ENCODE measurements at places on chromosomes 13 and 19. TPM values are rescaled to one million over a fixed set of nuclear protein-coding genes. Genes with fewer than 3 reads are reported as not detected.

- DNase-seq, result no peak
Observed at GRCh38 chr13:109781384-109782065, 4.9 kb downstream of the IRS2 start.

GRCh38 chr13:110471833-110472162 lies 89.7 kb downstream of the RAB20 start:
- DNase-seq, result peak; percentile 39

DNA sequence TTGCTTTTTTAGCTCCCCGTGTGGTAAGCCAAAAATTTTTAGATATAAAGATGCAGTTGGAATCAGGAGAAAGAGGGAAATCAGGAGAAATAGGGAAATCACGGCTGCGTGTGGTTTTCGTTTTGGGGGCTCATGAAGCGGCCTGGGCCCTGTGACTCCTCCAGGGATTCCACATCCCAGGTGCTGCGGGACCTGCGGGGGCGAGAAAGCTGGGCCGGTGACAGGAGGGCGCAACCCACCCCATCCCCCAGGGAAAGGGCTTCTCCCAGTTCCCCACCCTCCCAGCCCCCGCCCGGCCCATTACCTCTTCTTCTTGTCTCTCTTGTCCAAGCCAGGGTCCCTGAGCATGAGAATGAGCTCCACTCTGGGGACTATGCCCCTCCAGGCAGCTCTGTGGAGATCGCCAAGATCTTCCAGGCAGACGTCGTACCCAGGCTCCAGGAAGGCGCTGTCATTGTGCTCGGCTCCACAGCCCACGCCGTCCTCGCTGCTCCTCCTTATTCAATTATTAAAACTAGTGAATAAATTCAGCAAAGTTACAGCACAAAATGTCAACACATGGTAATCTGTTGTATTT lies 111.0 kb downstream of the MRPL57 start:
- no peak for DNase-seq

The MIDN gene
- 119 TPM for total RNA-seq

GRCh38 chr19:48398375-48399235 lies 5.1 kb downstream of the GRIN2D start:
- peak; percentile 64 for DNase-seq

DNA sequence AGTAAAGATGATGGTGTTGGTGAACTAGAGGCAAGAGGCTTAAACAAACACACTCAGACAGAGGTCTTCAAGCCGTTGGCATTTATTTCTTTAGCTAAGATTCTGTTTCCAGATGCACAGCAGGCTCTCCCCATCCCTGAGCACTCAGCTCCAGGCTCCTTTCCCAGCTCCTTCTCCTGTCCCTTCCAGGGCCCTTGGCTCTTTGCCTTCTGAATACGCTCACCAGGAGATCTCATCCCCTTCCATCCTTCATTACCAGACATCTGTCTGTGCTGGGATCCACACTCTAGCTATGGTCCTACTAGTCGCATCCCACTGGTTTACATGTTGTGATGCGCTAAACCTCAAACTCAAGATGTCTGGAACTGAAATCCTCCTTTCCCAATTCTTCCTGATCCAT lies 25.3 kb upstream of the DOCK9 start:
- DNase-seq, result no peak

The WDR87 gene
- total RNA-seq, result not detected

DNA sequence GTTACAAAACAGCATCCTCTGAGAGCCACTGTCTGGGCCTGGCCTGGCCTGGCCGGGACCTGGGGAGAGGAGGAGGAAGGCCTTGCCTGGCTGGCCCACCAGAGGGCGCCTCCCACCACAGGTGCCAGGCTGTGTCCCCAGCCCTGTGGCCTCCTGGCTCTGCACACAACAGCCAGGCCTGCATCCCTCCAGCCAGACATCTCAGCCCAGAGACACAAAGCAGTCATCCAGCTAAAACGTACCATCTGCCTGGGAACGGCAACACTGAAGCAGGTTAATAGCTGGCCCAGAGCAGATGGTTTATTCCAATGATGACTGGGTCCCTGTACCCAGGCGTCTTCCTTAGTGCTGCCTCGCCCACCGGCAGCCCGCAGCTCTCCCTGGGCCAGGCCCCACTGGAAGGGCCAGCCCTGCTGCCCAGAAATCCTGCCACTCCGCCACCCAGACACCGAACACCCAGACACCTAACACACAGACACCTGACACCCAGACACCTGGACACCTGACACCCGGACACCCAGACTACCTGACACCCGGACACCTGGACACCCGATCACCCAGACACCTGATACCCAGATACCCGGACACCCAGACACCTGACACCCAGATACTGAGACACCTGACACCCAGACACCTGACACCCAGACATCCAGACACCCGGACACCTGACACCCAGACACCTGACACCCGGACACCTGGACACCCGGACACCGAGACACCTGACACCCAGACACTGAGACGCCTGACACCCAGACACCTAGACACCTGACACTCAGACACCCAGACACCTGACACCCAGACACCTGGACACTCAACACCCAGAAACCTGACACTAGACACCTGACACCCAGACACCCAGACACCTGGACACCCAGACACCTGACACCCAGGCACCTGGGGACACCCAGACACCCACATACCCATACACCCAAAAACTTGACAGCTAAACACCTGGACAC lies 20.1 kb downstream of the C19orf12 start:
- peak; percentile 31 for DNase-seq

DNA sequence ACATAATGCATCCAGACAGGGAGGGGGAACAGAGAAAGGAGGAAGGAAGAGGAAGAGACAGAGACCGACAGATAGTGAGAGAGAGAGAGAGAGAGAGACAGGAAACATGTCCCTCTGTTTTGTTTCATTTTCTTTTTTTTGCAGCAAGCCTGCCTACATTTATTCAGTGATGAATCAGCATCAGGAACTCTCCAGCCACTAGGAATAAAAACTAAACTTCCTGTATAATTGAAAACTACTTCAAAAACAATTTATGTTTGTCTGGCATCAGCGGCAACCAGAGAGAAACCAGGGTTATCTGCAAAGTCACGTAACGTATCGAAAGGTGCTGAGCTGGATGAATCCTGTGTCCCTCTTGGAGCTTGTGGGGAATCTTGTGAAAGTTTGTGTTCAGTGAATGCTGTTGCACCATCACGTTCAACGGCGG lies 148.6 kb upstream of the SOX21 start:
- DNase-seq, result peak; percentile 14

- peak; percentile 41 for DNase-seq
Observed at GRCh38 chr13:21012211-21012610, 49.2 kb downstream of the LATS2 start.

DNA sequence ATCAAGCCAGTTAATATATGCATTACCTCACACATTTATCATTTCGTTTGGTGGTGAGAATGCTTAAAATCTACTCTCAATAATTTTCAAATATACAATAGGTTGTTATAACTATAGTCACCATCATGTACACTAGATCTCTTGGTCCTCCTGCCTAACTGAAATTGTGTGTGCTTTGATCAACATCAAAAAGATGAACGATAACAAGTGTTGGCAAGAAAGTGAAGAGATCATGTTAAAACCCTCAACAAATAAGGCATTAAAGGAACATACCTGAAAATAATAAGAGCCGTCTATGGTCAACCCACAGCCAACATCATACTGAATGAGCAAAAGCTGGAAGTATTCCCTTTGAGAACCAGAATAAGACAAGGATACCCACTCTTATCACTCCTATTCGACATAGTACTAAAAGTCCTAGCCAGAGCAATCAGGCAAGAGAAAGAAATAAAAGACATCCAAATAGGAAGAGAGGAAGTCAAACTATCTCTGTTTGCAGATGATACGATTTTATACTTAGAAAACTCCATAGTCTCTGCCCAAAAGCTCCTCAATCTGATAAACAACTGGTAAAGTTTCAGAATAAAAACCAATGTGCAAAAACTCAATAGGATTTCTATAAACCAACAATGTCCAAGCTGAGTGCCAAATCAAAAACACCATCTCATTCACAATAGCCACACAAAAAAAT lies 27.9 kb upstream of the OR10H1 start:
- no peak for DNase-seq

DNA sequence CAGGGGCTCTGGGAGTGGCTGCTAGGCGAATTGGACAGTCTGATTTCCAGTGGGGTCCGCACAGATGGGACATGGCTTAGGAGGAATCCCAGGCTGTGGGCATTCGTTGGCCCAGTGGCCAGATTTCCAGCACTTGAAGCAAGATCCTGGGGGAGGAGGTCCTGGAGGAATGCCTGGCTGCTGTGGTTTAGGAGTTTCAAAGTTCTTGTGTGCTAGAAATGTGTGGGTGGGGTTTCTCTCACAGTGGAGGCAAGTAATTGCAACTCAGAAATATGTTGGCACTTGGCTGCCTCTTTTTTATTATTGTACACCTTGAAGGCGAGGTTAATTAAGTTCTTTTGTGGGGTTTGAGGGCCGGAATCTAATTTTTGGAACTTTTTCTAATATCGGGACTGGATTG lies 17.1 kb downstream of the IGFL3 start:
- peak; percentile 91 for DNase-seq
